ENCODE measurements at places on chromosomes 5 and 9.

DNA sequence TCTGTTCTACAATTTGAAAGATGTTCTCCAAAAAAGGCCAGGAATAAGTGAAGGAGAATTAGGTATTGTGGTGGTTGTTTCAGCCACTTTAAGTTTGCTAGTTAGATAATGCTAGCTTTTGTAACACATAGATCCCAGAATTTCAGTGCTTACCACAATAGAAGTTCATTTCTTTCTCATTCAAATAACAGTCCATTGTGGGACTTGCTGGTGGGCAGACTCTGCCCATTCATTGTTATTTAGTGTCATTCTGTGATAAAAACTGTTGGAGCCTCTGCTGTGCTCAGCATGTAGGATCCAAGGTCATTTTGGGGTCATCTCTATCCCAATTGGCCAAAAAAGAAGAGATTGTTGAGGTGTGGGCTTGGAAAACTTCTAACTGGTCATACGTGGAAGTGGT, 106.8 kb downstream of the CCDC192 start:
- no peak for DNase-seq

- no peak for DNase-seq
Measured at GRCh38 chr9:87441251-87441650, 56.4 kb upstream of the DAPK1 start.

DNA sequence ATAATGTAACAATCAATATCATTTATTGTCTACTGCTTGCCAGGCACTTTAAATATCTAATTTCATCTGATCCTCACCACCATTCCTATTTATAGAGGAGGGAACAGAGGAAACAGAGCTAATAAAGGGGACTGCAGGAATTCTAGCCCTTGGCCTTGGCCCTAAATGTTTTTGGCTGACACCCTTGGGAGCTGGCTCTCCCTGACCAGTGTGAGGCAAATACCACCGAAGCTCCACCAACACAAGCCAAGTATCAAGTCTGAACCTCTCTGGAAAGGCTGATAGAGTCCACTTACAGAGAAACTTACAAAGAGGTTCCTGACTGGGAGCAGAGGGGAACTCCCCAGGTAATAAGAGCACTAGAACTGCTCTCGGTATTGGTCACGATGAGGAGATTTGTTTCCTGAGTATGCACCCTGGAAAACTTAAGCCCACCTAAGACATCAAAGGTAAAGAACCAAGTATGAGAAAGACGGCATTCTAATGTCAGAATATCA, 243.1 kb upstream of the PANK3 start:
- DNase-seq = no peak

DNA sequence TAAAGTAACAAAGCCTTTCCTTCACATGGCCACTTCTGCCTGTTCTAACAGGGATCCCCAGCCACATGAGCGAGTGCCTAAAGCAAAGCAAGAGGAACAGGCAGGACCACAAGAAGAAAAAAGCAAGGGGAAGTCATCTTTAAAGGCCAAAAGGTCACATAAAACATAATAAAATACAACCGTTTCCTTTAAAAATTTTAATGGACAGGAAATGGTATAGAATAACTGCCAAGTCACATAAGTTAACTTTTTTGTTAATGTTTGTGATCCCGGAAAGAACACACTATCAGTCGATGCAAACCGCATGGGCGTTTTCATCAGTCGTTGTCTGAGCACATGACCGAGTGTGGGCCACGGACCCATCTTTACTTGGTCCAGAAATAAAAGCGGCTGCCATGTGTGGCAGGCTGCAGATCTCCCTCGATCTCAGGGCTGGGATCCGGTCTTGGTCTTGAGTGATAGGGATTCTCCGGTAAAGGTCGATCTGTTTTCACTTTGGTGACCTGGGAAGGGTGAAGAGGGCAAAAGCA, 15.6 kb downstream of the NDUFA8 start:
- no peak for DNase-seq

DNA sequence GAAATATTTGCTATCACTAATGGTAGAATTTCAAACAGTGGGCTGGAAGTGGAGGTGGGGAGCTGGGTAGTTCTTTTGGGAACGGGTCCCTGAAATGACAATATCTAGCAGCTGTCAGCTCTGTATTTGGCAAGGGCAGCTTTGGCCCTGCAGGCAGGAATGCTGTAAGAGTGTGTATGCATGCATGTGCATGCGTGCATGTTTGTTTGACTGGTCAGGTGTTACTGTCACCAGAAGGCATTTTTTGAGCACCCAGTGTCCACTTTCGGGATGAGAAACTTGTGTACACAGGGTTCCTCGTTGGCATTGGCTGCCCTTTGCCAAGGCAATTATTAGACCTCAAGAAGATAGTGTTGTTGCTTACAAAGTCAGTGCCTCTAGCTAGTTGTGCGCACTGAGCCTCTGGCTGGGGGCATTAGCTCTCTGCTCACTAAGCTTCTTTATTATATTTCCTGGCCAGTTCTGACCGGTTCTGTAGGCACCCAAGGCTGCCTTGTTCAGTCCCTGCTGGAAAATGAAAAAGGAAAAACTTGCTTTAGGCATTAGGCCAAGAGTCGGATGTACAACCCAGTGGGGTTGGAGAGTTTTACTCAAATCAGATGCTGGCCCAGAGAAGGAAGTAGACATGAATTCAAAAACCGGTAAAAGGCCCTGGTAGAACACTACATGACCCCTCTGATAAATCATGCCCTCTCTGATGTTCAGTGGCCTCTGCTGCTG, 2.0 kb downstream of the CYFIP2 start:
- DNase-seq = no peak

DNA sequence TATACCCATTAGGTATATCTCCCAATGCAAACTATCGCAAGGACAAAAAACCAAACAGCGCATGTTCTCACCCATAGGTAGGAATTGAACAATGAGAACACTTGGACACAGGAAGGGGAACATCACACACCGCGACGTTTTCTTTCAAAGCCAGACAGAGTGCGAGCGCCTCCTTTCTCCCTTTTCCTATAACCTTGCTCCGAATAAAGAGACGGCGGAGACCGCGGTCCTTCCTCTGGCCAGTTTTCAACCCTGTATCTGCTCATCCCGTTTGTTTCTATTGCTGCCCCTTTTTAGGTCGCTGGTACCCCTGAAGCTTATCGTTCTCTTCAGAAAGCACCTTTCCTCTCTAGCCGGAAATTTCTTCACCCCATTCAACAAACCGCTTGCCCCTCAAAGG, 1.3 kb downstream of the LVRN start:
- DNase-seq = no peak

- DNase-seq = no peak
Measured at GRCh38 chr5:180333661-180334060, 19.5 kb downstream of the GFPT2 start.

- DNase-seq = no peak
Measured at GRCh38 chr9:129509533-129509928, 111.4 kb downstream of the C9orf50 start.

DNA sequence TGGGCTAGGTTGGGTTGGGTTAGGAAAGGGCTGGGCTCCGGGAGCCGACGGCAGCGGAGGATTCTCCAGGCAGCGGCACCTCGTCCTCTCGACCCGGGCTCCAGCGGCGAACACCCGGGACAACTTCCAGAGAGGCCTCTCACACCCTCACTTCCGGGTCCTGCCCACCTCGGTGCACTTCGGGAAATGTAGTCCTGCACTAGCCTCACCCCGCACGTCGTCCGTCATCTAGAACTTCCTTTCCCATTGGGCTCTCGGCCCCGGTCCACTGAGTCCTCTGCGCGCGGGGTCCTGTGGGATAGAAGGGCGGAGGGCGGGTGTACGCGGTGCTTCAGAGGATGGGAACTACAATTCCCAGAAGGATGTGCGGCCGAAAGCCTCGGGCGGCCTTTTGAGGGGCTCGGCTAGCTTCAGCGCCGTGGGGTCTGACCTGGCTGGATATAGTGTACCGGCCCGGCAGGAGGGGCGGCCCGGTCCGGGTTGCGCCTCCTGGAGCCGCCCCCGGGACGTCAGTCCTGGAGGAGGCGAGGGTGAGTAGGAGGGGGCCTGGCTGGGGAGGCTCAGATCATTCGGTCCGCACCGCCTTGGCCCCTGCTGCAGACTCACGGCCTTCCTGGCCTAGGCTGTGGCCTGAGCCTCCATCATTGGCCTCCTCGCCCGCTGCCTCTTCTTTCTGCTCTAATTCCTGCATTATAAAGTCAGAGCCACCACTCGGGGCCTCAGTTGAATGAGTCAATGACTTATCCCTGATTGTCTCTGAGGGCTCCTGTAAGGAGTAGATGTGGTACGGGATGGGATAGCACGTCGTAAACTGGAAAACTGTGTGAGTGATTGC, at the start of the genes ERP44 and INVS:
ERP44 (minus strand) TSS at position 114 of the 835 bp plus-strand sequence. CDS start 160 bp downstream, outside the sequence.
INVS (plus strand) TSS at position 357 of the 835 bp plus-strand sequence. CDS start 5,279 bp downstream, outside the sequence.
- peak; percentile 99 for DNase-seq

GRCh38 chr9:113568081-113568435, 104.5 kb downstream of the RGS3 start:
- peak; percentile 17 for DNase-seq

- DNase-seq = peak; percentile 41
Measured at GRCh38 chr9:114428466-114428865, 40.7 kb upstream of the AKNA start.

GRCh38 chr9:114271556-114272510, 51.1 kb upstream of the ORM1 start:
- DNase-seq = no peak

GRCh38 chr5:154484393-154485095, 6.5 kb upstream of the HAND1 start:
- DNase-seq = no peak

- no peak for DNase-seq
Measured at GRCh38 chr9:103991698-103992097, 102.4 kb upstream of the SMC2 start.

DNA sequence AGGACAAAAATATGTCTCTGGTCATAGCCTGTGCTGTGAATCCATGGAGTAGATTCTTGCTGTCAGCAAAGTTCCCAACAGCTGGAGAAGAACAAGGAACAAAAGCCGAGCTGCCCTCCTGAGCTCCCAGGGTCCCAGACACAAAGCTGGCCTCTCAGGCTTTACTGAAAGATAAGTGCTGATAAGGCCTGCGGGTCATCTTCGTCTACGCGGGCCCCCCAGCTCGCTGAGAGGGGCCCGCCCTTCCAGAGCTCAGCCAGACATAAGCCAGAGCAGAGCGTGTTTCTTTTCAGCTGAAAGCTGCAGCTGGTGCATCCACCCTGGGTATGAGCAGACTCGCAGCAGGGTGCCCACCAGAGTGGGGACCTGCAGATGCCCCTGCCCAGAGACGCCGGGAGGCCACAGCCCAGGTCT, 84.7 kb downstream of the HSD17B3 start:
- DNase-seq = no peak

- no peak for DNase-seq
Measured at GRCh38 chr5:126002222-126002897, 420.8 kb upstream of the GRAMD2B start.

DNA sequence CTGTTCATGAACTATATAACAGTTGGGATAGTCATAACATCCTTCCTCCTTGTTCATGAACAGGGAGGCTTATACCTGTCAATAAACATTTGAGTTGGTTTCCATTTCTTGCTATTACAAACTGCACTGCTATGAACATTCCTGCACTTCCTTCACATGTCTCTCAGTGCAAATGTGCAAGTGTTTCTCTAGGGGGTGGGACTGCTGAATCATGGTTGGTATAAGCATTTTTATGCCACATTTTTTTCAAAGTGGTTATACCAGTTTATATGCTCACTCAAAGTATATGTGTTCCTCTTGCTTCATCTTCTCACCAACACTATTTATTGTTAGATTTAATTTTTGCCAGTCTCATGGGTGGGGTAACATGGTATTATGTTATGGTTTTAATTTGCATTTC, 25.8 kb upstream of the TPD52L3 start:
- DNase-seq = no peak

DNA sequence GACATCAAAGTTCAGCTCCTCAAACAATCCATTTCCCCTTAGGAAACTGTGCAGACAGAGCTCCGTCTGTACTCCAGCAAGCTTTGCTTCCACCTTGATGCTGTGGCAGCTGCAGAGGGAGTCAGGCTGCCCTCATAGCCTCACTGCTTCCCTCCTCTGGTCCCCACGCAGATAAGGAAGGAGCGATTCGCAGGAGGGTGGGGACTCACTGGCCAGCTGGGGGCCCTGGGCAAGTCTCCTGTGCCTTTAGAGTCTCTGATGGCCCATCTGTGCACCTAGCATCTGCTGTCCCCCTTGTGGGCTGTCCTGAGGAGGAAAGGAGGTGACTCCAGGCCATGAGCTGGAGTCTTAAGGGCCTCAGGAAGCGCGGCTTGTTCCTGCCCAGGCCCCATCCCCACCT, 121.5 kb downstream of the ENTREP1 start:
- DNase-seq = no peak

- DNase-seq = no peak
Measured at GRCh38 chr5:78648359-78649210, at the start of gene LHFPL2. Gene LHFPL2 (minus strand): TSS chr5:78648772. CDS start chr5:78510213, 138,559 bp downstream.

DNA sequence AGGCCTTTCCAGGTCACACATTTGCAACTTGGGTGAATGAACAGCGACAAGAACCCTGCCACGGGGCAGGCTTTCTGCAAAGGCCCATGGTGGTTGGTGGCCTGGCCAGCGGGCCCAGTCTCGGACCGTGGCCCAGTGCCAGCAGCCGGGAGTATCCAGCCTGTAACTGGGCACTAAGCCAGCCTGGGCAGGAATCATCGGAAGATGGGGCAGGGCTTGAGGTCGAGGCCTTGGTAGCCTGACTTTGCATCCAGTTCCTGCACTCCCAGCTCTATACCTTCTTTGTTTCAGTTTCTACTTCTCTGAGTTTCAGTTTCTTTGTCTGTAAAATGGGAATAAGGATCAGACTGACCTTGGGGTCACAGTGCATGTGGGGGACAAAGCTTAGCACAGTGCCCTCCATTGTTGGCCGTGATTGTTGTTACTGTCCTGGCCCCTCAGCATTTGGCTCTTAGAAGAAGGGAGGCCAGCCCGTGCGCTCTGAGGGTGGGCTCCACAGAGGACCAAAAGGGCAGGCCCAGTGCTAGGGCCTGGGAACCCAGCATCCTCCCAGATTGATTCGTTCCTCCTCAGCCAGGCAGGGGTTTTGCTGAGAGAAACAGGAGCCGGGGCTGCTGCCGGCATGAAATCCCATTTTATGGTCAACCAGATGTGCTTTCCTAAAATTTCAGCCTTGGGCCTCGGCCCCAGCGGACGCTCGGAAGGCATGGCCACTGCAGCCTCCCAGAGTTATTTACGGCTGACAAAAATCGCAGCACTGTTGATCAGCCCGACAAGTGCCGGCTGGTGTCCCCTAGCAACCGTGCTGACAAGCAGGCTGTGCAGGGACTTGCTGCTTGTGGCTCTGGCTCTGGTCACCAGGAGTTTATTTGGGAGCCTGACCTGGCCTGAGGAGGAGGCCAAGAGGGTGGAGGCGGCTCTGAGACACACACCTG, 43.6 kb downstream of the JADE2 start:
- no peak for DNase-seq

GRCh38 chr5:98773464-98774191, at the start of gene RGMB:
Gene RGMB (plus strand): TSS chr5:98773663. CDS start chr5:98774071, 408 bp downstream.
- peak; percentile 97 for DNase-seq

DNA sequence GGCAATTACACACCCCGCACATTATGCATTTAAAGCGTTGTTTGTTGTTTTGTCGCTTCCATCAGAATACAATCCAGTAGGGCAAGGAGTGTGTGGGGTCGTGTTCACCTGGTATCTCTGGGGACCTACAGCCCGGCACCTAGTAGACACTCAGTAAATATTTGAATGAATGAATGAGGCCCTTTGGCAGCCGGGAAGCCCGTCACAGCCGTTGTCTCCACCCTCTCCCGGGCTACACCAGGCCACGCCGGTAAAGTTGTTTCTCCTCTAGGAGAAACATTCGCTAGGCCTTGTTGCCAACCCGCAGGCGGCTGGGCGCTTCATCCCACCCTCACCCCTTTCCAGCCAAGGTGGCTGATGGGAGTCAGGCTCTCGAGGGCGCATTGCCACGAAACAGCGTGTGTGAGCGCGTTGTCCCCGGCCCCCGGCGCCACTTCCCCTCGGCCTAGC, 876 bp upstream of the JAK2 start:
- no peak for DNase-seq
